ENCODE measurements at places on chromosomes 5 and 9. TPM values are rescaled to one million over a fixed set of nuclear protein-coding genes. Genes with fewer than 3 reads are reported as not detected.

DNA sequence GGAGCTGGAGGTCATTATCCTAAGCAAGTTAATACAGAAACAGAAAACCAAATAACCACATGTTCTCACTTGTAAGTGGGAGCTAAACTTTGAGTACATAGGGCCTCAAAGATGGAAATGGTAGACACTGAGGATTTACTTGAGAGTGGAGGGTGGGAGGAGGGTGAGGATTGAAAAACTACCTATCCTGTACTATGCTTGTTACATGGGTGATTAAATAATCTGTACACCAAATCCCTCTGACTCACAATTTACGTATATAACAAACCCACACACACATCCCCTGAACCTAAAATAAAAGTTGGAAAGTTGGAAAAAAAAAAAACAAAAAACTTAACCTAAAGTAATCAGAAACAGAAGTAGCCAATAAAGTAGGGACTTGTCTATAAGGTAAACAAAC is 48.8 kb upstream of the LARP1 start:
- DNase-seq, result no peak

- DNase-seq, result no peak
Measured at GRCh38 chr5:152474961-152475360, 69.9 kb upstream of the NMUR2 start.

GRCh38 chr9:17624571-17624970 is 45.7 kb downstream of the SH3GL2 start:
- no peak for DNase-seq

- DNase-seq, result no peak
Measured at GRCh38 chr5:74493411-74493810, 147.1 kb downstream of the ENC1 start.

DNA sequence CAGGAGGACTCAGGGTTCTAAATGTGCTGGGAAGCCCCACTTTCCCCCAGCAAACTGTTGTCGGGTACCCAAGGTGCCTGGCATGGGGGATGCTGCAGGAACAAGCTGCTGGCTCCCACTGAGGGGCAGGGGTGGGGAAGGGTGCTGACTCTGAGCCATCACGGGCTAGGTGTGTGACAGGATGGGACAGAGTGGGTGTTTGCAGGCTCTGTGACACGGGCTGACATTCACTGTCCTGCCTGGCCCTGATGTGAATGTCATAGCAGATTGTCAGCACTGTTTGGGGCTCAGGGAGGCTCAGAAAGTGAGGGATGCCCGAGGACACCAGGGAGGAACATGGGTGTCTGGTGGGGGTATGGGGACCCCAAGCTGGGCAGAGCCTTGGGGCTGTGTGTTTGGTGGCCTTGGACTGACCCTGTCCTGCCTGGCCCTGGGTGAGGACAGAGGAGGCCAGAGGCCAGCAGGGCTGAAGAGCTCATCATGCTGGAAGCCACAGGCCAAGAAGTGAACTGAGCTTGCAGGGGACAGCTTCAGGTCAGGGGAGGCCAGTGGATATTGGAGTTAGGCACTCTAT is 20.6 kb downstream of the WNK2 start:
- DNase-seq, result no peak

DNA sequence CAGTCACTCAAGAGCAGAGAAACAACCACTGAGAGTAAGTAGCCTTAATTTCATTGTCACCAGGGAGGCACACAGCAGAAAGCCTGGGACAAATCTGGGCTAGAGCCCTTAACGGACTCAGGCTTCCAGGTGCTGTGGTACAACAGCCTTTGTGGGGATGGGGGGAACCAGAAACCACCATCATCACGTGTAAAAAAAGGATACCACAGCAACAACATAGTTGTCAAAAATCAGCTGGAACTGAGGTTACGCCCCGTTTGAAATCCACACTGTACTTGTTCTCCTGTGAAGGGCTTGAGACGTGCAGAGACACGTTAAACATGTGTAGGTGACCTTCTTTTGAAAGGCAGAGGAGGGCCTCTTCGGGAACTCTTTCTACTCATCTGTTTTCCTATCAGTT is 16.6 kb upstream of the PLPP1 start:
- DNase-seq, result no peak

- DNase-seq, result no peak
Measured at GRCh38 chr9:98176391-98177259, 15.8 kb downstream of the CORO2A start.

DNA sequence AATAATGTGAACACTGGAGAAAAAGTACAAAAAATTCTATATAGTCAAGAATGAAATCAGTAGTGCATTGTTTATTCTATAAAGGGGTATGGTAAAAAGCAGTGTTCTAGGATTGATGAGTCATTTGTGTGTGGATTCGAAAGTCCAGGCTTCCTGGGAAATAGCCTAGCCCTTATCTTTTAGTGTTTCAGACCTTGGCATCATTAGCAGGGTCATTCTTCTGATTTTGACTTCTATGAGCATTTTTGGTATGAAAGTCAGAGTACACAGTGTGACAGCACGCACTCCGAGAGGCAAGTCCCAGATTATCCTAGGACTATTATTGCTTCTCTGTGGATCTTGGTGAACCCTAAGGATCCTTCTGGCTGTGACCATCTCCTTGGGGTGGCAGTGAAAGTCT is 16.9 kb downstream of the PCSK5 start:
- DNase-seq, result no peak

- DNase-seq, result no peak
Measured at GRCh38 chr5:178750230-178750629, 19.8 kb upstream of the ZNF354A start.

DNA sequence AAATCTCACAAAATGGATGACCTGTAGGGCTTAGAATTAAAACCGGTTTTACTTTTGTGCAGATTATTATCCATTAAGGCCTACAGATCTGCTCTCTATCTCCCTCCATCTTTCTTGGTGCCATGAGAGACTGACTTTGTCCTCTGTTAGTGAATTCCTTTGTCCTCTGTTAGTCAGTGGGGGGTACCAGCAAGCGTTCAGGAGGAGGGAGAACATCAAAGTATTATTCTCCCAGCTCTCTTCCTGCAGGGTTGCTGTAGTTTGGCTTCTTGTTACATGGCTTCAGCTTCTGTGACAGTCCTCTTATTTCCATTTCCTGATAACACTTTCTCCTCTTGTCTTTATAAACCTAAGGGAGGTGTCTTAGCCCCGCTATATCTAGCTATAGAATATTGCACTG is 850.5 kb upstream of the SEMA6A start:
- DNase-seq, result no peak

Gene SGCD
- polyA plus RNA-seq, result 6.2 TPM

Gene DMRTA1
- 1.6 TPM for polyA plus RNA-seq

Gene SOX30
- 0.87 TPM for polyA plus RNA-seq
